Activated CD4-positive, alpha-beta T cell treated with anti-CD3 and anti-CD28 coated beads, Interleukin-2, amount 50 U/mL, for 1 hour (primary cell): ENCODE measurements at places on chromosomes 1 and 21.

GRCh38 chr1:155124503-155125463, 2.9 kb upstream of the EFNA1 start:
- DNase-seq: no peak

DNA sequence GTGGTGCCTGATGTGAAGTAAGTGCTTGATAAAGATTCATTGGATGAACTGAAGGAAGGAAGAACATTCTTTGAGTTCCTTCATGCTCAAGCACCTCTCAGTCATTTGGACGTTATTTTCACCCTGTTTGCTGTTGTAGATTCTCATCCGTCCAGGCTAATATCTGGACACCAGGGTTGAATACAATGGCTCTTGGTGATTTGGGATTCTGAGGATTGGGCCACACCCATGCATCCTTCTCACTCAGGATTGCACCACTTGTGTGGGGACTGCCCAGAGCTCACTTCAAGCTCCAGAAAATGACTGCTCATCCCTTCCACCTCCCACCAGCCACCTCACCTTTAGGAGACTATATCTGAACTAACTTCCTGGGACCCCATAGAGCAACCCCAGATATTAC, 117.1 kb upstream of the IPO9 start:
- no peak for DNase-seq

DNA sequence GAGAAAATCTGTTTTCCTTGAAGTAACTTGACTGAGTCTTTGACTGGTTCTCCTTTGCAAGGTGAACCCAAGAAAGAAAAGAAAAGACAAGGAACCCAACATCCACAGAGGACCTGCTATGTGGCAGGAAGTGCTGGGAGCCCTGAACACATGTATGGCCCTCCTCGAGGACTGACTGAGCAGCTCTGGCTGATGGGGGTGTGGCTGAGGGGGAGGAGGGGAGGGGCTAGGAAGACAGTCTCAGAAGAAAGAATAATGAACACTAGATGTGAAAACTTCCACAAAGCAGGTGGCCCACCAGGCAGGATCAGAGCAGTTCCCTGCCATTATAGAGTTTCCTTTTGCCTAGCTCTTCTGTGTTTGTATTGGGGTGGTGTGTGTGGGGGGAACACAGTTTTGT, 26.1 kb downstream of the NENF start:
- no peak for DNase-seq

GRCh38 chr1:17011092-17011438, 663 bp downstream of the ATP13A2 start:
- DNase-seq: no peak

GRCh38 chr1:68175621-68176398, 56.5 kb downstream of the WLS start:
- DNase-seq: no peak

GRCh38 chr1:117339866-117340700, 27.2 kb upstream of the MAN1A2 start:
- no peak for DNase-seq

- DNase-seq: no peak
Observed at GRCh38 chr1:231093156-231093922, 53.3 kb upstream of the FAM89A start.

DNA sequence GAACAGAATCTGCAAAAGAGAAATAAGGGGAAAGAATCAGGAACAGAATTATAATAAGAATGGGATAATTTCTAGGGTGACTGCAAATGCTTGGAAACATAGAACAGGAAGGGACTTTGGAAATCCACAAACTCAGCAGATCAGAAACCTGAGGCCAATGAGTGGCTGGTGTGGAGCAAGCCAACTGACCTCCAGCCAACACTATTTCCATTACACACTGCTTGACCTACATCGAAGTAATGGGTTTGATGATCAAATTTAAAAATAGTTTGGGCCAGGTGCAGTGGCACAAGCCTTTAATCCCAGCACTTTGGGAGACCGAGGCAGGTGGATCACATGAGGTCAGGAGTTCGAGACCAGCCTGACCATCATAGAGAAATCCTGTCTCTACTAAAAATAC, 284.9 kb downstream of the GRIK1 start:
- no peak for DNase-seq

GRCh38 chr1:224298346-224299330, 31.3 kb downstream of the NVL start:
- no peak for DNase-seq

GRCh38 chr1:108663074-108663473, 2.2 kb upstream of the HENMT1 start:
- DNase-seq: no peak
